ENCODE measurements at places on chromosomes 2 and 18.

GRCh38 chr2:234952270-234953115 lies 676 bp downstream of the SH3BP4 start:
- peak; percentile 38 for DNase-seq

DNA sequence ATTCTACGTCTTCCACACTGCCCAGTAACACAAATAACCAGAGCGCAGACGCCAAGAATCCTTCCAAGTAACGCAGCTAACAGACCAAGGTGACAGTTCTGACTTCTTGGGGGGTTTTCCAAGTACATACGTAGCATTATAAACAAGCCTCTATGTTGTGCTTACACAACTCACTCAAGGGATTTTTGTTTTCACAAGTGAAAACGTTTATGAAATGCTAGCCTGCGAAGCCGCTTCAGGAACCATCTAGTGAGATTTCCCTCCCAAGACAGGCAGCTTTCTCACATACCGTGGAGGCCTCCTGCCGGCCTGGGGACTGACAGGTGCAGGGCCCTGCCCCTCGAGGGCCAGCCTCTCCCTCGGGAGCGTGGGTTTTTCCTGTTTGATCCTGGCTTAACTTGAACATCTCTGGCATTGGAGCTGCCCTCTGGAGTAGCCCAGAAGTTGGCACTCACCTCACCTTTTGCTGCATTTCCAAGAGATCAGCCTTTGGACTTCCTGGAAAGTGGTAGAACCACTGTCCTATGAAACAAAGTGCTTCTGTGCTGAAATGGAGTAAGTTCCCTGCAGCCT lies 151.1 kb downstream of the MBP start:
- DNase-seq: no peak

GRCh38 chr2:73235315-73236028 lies 1.4 kb downstream of the CCT7 start:
- no peak for DNase-seq

DNA sequence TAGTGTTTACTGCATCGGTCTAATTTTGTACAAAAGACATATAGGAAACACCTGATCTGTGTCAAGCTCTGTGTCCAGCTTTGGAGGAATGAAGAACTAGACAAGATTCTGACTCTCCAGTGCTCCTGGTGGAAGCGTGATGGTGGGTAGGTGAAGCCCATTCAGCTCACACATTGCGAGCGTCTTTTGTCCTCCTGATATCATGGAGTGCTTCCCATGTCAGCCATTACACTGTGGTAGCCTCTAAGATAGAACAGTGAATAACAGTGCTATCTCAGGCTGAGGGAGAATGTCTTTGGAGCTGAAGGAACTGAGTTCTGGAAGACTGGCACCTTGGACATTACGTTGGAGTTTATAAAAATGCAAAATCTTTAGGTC lies 350.2 kb downstream of the CYRIA start:
- no peak for DNase-seq

- DNase-seq: no peak
Observed at GRCh38 chr18:12315490-12315889, 7.4 kb downstream of the TUBB6 start.

DNA sequence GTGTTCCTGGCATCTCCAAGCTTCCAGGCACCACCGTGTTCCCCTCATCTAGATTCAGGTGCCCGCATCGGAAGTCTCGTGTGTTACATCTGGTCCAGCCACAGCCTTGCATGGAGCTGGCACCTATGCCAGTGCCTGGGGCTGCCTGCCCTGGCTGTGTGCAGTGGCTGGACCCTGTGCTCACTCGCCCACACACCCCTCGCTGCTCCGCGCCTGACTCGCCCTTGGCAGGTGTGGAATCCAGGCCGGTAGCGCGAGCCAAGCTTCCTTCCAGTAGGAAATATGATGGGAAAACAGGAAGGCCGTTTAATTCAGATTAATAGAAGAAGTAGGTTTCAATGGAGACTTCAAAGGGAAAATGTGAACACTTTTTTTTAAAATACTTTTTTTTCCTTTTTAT lies 78.0 kb downstream of the PTPN4 start:
- no peak for DNase-seq

GRCh38 chr2:29281086-29281915 lies 166.1 kb downstream of the CLIP4 start:
- peak; percentile 94 for DNase-seq

GRCh38 chr2:218006741-218007140 lies 3.9 kb upstream of the TNS1 start:
- no peak for DNase-seq

GRCh38 chr2:97951155-97951680 lies 44.5 kb downstream of the TMEM131 start:
- DNase-seq: peak; percentile 12

DNA sequence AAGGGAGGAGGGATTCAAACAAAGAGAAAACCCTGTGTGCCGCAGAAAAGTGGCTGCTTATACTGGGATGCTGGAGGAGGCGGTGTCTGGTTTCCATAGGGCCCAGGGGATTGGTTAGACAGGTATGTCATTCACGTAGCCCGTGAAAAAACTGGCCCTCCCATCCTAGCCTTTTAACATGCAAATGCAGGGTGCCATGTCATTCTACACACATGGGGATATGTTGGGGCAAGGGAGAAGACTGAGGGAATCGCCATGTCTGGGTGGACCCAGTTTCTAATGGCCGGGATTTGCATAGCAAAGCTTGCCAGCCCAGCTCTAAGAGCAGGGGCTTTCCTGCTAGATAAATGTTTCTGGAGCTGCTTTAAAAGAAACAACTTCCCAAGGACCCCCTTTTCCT lies 8.2 kb upstream of the RNU2-63P start:
- no peak for DNase-seq

- DNase-seq: no peak
Observed at GRCh38 chr2:217070611-217071010, 210.7 kb upstream of the TNP1 start.

- peak; percentile 32 for DNase-seq
Observed at GRCh38 chr2:25042321-25043240, 705 bp downstream of the EFR3B start.

- peak; percentile 91 for DNase-seq
Observed at GRCh38 chr2:159106109-159106508, 137.7 kb downstream of the TANC1 start.

GRCh38 chr2:233386382-233387041 lies 32.2 kb downstream of the DGKD start:
- DNase-seq: peak; percentile 36

- no peak for DNase-seq
Observed at GRCh38 chr2:162888652-162889051, 50.1 kb upstream of the KCNH7 start.

DNA sequence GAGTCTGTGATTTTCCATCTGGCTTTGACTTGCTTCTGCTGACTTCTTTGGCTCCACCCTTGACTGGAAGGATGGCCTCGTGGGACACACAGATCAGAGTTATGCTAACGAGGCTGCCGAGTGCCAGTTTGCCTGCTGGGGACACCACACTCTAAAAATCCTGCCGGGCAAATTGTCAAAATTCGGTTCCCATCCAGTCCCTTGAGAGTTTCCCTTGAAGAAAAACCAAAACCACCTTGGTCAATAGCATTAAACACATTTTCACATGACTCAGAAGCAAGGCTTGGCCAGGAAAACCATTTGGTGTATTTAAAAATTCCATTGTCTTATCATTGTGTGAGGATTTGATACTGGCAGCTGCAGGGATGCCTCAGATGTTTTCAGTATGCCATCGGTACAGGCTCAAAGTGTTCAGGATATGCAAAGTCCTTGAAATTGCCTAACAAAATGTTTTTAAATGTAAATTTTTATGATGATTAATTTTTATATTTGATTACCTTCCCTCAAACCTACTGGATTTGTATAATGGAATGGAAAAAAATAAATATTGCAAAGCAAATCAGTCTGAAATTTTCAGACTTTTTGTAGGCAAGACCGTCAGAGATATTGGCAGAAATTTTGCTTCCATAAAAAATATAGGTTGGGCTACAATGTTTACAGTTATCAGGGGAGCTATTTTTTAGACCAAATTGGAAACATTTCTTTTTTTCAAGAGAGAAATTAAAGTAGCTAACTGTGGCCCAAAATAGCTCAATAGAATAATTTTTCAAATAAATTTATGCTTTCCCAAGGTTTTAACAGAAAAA lies 41.6 kb downstream of the KCNE4 start:
- DNase-seq: peak; percentile 97

GRCh38 chr2:167289651-167290410 lies 401.6 kb downstream of the XIRP2 start:
- no peak for DNase-seq

- DNase-seq: no peak
Observed at GRCh38 chr2:139963863-139964355, 1183.7 kb upstream of the NXPH2 start.

- no peak for DNase-seq
Observed at GRCh38 chr2:111908578-111908977, 10.2 kb downstream of the MERTK start.

DNA sequence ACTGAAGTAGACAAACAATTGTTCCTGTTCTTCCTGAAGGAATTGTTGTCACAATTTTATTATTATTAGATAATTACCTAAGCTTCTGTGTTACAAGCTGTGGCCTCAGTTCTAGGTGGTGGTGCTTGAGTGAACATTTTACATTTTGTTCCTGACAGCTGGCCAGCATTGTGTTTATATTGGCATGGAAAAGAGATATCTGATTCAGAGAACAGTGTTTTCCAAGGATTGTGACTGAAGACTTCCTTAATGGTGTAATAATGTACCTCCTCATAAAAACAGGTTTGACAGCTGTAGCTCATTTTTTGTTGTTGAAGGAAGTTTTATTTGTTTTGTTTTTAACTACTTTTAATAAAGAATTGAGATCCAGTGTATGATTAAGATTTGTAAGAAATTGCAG lies 95.2 kb downstream of the EPB41L5 start:
- peak; percentile 78 for DNase-seq

GRCh38 chr2:177246000-177246399 lies 18.5 kb downstream of the NFE2L2 start:
- no peak for DNase-seq

DNA sequence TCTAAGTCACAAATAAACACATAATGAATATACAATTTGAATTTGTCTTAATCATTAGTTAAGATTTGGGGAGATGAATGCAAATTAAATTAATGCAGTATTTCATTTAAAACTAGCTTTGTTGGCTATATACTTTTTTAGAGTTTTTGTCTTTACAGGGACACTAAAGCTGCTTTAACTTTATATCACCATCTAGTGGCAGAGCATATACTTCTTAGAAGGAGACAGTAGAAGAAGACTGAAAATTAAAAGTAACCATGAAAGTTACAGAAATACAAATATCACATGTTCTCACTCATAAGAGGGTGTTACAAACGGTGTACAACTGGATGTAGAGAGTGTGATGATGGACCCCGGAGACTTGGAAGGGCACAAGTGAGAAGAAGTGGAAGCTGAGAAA lies 268.3 kb upstream of the NETO1 start:
- DNase-seq: peak; percentile 5

DNA sequence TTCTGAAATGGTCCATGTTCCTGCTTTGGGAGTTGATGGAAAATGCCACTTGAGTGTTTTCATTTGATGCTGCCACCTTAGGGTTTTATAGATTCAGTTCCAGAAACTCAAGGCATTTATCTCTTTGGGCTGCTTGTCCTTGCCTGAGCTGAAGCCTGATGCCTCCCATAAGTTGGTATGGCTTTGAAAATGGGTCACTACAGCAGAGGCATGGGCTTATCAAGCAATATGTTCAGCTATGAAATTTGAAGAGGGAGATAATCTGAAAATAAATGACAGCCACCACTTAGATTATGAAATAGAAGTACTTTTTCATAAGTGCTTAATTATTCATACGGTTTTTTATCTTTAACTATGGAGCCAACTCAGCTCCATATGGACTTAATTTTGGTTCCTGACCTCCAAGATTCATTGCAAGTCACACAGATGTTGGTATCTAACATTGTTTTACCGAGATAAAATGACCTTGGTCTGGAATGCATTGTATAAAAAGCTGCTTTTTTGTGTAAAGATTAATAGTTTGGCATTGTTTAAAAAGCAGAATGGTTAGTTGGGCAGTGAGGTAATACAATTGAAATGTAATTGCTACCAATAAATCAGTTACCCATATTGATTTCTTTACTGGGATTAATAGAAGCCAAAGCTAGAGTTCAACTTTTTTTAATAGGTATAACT lies 4.5 kb downstream of the SLC14A1 start:
- peak; percentile 45 for DNase-seq

DNA sequence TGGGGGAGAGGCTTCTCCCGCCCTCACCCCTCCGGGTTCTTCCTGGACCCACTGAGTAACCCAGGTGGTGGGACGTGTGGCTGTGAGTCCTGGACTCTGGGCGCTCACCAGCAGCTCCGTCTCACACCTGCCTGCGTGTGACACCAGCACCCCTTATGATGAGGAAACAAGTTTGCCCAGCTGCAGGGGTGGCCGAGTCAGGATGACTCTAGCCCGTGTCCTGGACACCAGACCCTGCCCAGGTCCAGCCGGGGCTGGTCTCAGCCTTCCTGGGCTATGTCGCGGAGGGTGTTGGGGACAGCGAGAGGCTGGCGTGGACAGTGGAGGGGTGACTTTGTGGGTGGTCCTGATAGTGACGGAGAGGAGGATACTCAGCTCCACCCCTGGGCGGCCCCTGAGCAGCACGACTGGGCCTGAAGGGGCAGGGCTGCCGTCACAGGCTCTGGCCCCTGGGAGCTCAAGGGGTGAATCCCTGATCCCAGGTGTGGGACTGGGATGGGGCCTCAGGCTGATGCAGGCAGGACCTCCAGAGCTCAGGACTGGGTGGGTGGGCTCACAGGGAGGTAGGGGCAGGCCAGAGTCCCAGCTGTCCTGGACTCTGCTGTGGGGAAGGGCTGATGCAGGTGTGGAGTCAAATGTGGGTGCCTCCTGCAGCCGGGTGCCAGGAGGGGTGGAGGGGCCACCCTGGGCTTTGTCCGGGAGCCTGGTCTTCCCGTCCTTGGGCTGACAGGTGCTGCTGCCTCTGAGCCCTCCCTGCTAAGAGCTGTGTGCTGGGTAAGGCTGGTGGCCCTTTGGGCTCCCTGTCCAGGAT lies 3.7 kb downstream of the GPR35 start:
- no peak for DNase-seq

DNA sequence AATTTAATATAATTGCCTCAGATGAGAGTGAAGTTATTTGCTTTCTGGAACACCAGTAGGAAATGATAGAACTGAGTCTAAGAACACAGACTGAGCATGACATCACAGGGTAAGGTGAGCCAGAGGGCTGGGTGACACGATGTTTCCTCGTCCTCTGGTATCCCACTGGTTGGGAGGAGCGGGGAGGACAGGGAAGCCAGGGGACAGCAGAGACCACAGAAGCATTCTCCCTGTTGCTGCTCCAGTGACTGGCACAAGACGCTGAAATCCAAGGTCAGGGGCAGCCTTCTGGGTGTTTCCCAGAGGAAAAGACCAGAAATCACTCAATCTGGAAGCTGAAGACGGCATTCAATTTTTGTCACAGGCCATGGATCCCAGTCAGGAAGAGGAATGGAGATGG lies 363.4 kb upstream of the SOX11 start:
- DNase-seq: no peak
